Stimulated activated CD4-positive, alpha-beta T cell treated with anti-CD3 and anti-CD28 coated beads, Interleukin-2, amount 100 ng/mL, for 48 hours (primary cell): ENCODE measurements at places on chromosomes 12 and 14.

DNA sequence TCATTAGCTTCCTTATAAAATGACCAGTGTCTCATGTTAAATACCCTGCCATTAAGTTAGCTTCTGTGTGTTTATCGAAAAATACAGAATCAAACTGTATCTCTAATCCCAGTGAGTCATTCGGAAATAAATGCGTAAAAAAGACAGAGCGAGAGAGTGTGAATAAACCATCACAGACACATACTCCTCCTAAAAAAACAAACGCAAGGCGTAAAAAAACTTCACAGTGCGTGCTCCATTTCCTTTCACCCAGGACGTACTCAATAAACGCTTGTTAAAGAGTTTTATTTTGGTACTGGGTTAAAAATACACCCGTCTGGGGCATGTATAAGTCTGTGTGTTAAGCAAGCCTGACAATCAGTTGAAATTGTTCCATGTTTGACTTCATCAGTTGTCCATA is 58.8 kb upstream of the ISM2 start:
- DNase-seq, result no peak

GRCh38 chr12:49568442-49569162 is 660 bp upstream of the MCRS1 start:
- DNase-seq, result no peak

DNA sequence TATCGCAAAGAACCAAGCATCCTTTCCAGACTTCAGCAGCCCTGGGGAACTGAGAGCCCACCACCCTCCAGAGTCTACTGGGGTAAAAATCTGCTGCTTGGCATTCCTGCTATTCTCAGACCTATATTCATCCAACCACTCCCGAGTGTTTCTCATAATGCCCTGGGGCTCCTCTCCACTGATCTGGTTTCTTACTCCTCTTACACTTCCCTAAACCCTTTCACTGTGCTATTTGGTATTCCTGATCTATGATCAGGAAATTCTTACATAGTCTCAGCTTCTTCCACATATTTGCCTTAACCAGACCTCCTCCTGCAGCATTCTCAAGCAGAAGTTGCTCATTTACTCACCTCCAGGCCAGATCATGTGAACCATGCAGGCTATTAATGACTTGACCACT is 82.4 kb downstream of the SYT10 start:
- DNase-seq, result no peak

DNA sequence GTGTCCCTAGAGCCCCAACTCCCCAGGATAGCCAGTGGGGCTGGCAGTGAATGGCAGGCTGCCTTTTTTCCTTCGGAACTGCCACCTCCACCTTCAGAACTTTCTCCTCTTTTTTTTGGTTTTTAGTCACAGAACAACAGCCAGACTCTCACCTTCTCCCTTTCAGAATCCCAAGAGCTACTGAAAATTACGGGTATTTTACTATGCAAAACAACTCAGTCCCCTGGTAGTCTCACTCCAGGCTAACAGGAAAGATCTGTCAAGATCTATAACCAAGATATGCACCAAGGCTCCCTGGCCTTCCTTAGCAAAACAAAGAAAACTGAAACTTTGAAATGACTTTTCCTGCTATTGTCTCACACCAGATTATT is 12.5 kb downstream of the PLEKHG6 start:
- DNase-seq, result no peak

DNA sequence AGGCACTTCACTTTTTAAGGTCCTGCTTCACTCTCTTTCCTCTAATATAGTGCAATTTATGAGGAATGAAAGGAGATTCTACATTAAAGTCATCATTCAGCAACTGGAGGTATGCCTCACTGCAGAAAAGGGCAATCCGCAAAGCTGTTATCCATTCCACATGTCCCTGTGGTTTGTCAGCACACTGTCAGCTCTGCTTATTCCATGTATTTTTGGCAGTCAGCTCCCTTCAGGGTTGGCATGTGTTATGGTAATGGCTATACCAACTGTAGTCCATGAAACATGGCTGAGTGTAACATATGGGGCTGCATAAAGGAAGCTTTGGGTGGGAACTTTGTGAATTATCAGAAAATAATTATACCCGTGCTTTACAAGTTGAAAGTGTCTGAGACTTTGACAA is 154.1 kb downstream of the GALC start:
- DNase-seq, result no peak

DNA sequence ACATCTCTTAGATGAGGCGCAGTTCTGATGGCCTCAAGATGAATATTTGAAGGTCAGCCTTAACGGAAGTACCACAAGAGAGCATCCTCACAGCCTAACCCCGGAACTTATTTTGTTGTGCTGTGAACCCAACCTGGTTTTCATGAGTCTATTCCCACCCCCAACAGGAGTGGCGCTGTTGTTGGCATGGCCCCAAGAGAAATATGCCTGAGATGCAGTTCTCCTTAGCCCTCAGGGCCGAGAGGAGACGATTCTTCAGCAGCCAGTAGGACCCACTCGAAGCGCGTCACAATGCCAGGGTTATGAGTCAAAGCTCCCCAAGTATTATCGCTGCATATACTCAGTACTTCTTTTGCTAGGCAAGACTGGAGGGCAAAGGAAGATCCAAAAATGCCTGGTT is 24.5 kb upstream of the BCL11B start:
- DNase-seq, result no peak

DNA sequence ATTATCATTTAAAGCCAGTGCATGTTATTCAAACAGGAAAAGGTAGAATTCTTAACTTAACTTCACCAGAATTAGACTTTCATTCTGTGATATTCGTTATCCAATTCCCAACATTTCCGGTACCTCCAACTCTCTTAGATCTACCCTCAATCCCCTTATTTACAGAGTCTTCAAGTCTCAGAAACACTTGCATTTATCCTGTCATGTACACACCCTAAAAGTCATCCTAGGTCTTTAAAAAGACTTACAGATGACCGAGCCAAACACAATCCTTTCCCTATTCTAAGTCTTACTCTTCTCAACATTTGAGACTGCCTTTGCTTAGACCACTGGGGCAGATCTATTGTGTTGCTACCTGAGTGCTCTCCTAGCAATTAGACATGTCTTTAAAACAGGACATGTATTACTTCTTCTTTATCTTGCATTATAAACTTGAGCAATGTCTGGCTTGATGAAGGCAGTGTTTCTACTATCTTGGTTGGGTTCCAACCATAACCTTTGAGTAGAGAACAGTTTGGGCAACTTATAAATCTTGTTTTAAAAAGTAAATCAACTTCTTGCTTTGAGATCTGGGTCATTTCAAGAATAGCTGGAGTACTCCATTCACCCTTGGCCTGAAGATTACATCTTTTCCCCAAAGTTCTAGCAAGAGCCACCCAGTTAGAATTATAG is 140.6 kb upstream of the PLEKHG7 start:
- no peak for DNase-seq

DNA sequence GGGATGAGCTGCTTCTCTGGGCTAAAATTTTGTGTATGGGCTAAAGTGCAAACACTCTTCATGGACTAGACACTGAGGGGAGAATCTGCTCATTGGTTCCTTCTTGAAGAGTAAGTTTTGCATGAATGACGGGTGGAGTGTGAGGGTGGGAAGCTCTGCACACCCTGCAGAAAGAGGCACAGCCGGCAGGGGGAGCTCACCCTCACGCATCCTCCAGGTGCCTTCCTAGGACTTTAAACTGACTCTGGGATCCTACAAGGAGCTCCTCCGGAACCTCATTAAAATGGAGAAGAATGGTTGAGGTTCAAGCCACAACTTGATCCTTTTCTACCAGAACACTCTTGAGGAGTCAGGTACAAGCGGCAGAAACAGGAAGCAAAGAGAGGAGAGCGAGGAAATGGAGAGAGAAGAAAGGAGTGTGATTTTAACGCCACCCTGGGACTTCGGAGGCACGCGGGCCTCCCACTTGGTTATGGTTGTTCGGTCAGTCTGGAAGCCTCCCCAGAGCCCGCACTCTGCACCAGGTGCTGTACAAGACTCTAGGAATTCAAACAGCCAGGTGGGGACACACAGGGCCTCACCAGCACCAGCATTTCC is 87.5 kb downstream of the SETD3 start:
- DNase-seq, result peak; percentile 27

- DNase-seq, result no peak
Observed at GRCh38 chr12:124752437-124753227, 111.0 kb downstream of the SCARB1 start.

GRCh38 chr14:101174522-101174838 is 271.0 kb upstream of the RTL1 start:
- no peak for DNase-seq

DNA sequence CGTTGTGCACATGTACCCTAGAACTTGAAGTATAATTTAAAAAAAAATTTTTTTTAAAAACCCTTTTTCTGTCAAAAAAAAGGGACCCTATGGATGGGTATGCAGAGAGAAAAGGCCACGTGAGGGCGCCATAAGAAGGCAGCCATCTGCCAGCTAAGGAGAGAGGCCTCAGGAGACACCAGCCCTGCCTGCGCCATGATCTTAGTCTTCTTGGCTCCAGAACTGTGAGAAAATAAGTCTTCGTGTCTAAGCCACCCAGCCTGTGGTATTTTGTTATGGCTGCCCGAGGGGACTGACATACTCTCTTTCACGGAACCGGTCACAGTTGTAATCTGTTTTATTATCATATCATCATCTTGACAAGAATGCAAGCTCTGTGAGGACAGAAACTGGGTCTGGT is 174.8 kb downstream of the EFCAB11 start:
- no peak for DNase-seq

- no peak for DNase-seq
Observed at GRCh38 chr12:109680264-109681005, 33.2 kb upstream of the FAM222A start.

- no peak for DNase-seq
Observed at GRCh38 chr14:90281261-90281660, 24.9 kb downstream of the PSMC1 start.

DNA sequence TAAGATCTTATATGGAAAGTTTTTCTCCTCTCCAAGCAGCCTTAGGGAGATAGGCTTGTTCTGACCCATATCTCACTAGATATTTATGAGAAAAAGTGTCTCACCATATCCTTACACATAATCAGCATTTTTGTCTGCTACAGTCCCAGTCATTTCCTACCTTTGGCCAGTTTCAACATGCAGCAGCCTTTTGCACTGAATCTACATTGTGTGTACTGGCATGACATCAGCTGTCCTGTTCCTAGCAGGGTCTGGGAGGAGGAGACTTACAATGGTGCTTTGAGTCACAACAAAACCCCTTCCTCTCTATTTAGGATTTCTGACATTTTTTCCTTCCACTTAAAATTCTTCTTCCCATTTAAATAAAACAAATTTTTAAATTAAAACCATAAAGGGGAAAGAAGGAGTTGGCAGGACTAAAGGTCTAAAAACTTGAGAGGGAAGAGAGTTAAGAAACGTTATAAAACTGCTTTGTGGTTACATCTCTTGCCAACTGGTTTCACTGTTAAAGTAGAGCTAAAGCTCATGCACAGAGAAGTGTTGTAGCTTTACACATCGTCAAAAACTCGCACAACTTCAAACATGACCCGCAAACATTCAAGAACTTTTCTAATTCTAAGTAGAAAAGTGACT is 53.3 kb upstream of the CERS5 start:
- peak; percentile 41 for DNase-seq

DNA sequence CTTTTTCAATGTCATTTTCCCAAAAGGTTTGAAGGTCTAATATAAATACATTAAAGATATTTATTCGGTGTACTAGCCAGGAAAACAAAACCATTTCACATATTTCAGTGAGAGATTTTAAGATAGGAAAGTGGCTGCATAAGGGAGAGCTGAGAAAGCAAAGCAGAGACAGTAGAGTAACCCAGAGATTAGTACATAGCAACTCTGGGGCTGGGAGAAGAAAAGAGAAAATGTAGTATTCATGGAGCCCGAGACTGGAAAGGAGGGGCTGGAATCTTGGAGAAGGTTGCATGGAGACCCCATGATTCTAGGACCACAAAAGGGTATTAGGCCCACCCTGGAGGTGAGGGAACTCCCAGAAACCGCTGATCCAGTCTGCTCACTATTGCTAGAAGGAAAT is 236.9 kb downstream of the PAWR start:
- no peak for DNase-seq

DNA sequence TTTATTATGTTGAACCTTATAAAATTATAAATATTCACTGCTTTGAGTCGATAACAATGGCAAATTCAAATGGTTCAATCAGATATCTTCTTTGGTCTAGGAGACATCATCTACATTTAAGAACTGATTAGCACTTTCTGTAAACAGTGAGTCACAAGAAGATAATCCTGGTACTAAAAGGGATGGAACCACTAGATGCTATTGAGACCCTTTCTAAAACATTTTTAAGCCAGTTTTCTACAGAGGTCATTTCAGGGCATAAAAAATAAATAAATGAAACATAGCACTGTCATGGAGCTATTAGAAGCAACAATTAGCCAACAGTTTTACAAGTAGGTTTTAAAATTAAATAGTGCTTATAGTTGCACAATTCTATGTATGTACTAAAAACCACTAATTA is 212.2 kb downstream of the DUSP6 start:
- DNase-seq, result no peak

DNA sequence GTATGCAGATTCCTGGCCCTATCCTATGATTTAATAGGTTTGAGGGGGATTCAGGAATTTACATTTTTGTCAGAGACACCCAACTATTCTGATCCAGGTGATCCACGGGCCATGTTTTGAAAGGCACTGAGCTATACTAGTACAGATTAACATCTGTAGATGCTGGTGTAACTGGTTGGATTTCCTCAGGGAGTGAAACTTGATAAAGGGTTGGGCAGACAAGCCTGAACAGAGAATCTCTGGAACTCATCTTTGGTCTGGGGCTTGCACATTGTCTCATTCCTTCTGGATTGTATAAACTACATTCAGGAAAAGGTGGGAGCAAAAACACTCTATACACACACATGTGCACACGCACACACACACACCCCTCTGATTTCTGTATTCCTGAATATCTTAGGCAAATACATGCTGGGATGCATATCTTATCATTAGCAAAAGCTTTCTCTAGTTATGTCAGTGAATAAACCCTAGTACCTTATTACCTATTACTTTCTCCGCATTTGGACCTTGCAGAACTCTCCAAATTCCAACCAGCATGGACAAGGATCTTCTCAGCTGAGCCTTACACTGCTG is 104.6 kb downstream of the SLC38A1 start:
- no peak for DNase-seq
